GM23338 (cell line): ENCODE measurements at places on chromosomes 12 and 14. TPM values are rescaled to one million over a fixed set of nuclear protein-coding genes. Genes with fewer than 3 reads are reported as not detected.

GRCh38 chr12:54173906-54174471, 14.8 kb downstream of the SMUG1 start:
- no peak for DNase-seq

The SCFD1 gene
- 77.6 and 80.2 TPM in 2 replicates for total RNA-seq

The MEG3 gene
- not detected in 2 replicates for total RNA-seq

The ARHGAP9 gene
- 4.6 and 7.1 TPM in 2 replicates for total RNA-seq

DNA sequence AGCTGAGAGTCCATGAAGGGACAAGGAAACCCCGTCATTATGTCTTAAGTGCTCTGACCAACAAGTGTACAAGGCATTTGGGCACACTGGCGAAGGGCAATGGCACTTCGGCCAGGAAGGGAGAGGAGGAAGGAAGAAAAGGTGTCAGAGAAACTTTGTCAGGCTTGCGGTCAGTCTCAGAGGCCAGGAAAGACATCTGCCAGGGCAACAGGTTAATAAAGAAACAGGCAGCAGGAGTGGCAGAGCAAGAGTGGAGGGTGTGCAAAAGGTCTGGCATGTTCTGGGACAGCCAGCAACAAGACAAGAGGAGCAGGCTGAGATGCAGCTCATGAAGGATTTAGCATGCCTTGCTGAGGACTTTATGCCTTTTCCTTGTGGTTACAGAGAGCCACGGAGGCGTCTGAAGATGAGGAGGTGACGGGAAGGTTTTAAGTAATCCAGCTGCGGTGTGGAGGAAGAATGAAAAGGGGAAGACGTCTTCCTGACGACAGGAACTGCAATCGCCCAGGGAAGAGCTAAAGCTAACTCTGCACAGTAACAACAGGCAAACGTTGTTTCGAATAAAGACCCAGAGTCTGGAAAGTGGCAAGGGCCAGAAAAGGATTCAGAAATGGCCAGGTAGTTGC, 13.1 kb downstream of the APPL2 start:
- no peak for DNase-seq

GRCh38 chr12:68580911-68581310, 29.8 kb upstream of the RAP1B start:
- DNase-seq: no peak

The ETFBKMT gene
- 2.3 and 3.2 TPM in 2 replicates for total RNA-seq

- DNase-seq: no peak
Observed at GRCh38 chr12:13350946-13351345, 154.4 kb downstream of the EMP1 start.
